Activated T-helper 17 cell treated with anti-CD3 and anti-CD28 coated beads, Interleukin-2, amount 50 U/mL, for 72 hours (primary cell): ENCODE measurements at places on chromosomes 3 and 15. TPM values are rescaled to one million over a fixed set of nuclear protein-coding genes. Genes with fewer than 3 reads are reported as not detected.
A peak's percentile ranks its signal among the peaks of the same experiment; 100 is the strongest.

DNA sequence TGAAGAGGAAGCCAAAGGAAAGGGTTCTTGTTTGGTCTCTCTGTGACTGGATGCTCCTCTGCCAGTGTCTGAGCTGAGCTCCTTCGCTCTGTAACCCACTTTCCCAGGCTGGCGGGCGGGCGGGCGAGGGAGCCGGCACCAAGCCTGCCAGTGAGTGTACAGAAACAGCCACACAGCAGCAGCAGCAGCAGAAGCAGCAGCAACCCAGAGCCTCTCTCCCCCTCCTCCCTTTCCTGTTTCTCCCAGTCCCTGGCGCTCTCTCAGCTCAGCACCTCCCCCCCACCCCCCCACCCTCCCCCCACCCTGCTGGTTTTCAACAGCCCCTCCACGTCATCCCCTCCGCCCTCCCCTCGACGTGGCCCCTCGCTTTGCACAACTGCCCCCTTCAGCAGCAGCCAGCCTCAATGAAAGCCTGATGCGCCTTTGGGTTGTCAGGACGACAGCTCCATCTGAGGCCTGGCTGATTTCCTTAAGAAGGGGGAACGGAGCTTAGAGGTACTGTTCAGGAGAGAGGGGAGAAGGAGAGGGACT is at the start of gene LSAMP:
Gene LSAMP, minus strand, starts transcription at position 177 of the 531 bp plus-strand sequence.
- ATAC-seq, result no peak

DNA sequence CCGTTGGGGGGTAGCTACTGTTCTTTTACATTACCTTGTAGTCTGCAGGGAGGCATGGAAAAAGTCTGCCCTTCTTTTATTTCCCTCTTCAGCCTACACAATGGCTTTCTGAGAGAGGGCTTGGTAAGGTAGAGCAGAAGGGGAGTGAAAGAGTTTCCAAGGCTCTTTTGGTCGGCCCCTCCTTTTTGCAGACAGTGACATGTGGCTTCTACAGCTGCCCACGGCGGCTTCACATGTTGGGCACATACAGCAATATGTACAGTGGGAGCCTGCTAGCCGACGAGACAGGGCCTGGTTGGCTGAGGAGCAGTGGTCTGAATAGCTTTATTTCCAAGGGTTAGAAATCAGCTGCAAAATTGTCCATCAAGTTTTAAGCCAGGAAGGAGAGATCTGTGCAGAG is 4.0 kb downstream of the INAFM2 start:
- no peak for ATAC-seq

GPR27 gene
- total RNA-seq, result 0.32 TPM

ARNT2 gene
- total RNA-seq, result 0.21 TPM

GABRB3 gene
- total RNA-seq, result 0.32 TPM

DNA sequence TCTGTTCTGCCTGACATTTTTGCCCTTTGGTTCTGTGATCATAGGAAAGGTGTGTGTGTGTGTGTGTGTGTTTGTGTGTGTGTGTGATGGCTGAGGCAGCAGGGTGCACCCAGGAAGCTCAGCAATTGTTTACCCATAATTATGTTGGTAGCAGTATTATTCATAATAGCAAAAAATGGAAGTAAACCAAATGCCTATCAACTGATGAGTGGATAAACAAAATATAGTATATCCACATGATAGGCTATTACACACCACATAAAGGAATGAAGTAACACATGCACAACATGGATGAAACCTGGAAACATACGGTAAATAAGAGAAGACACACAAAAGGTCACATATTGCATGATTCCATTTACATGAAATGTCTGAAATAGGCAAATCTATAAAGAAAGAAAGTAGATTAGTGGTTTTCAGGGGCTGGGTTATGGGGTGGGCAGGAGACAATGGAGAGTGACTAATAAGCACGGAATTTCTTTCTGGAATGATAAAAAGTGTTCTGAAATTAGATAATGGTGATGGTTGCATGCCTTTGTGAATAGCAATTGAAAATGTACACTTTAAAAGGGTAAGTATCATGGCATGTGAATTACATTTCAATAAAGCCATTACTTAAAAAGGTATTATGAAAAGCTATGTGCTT is 167.2 kb downstream of the POLR2M start:
- ATAC-seq, result no peak

DUSP7 gene
- total RNA-seq, result 19.3 TPM

SLC2A2 gene
- total RNA-seq, result not detected

TMC3 gene
- total RNA-seq, result not detected

DNA sequence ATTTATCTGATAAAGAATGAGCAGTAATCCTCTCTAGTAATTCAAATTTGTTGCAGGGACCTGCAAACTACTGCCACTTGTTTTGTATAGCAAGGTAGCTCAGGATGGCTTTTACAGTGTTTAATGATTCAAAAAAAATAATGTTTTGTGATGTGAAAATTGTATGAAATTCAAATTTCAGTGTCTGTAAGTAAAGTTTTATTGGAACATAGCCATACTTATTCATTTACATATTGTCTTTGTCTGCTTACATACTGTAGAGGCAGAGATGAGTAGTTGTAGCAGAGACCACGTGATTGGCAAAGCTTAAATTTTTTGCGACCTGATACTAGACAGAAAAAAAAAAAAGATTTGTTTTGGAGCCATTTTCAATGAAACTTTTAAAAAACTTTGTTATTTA is 6.5 kb upstream of the UTS2B start:
- ATAC-seq, result peak; percentile 34

GRCh38 chr3:87363721-87364120 is 87.3 kb upstream of the POU1F1 start:
- ATAC-seq, result no peak

GRCh38 chr3:167884481-167884880 is 149.0 kb downstream of the SERPINI1 start:
- no peak for ATAC-seq

ITGA11 gene
- total RNA-seq, result 13.1 TPM

GRCh38 chr3:185713015-185713414 is 111.8 kb downstream of the IGF2BP2 start:
- ATAC-seq, result no peak

- ATAC-seq, result no peak
Measured at GRCh38 chr15:71288348-71288955, 173.2 kb downstream of the THSD4 start.

DNA sequence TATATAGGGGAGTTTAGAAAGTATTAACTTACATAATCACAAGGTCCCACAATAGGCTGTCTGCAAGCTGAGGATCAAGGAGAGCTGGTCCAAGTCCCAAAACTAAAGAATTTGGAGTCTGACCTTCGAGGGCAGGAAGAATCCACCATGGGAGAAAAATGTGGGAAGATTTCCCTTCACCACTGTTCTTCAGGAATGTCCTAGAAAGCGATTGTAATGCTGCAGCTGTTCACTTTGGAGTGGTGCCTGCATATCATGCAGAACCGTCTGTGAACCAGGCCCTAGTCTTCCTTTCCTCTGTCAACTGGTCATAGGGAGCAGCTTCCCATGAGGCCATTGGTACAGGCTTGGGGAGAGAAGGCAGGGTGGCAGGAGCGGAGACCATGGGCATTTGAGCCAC is 497.9 kb upstream of the ARPP21 start:
- ATAC-seq, result no peak

WDR93 gene
- total RNA-seq, result 0.19 TPM

GRCh38 chr3:124602980-124603627 is 127.1 kb upstream of the UMPS start:
- ATAC-seq, result no peak

DNA sequence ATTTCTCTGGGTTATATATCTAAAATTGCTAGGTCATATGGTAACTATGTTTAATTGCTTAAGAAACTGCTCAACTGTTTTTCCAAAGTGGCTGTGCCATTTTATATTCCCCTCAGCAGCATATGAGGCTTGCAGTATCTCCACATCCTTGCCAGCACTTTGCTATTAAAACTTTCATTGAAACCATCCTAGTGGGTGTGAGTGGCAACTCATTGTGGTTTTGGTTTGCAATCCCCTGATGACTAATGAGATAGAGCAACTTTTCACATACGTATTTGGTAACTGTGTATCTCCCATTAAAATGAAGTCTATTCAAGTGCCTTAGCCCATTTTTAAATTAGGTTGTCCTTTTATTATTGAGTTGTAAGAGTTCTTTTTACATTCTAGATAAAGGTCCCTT is 17.3 kb downstream of the KPNA1 start:
- ATAC-seq, result peak; percentile 100
